Tongue (tissue), 3 donors: ENCODE measurements at places on chromosomes 1 and 21. TPM values are rescaled to one million over a fixed set of nuclear protein-coding genes. Genes with fewer than 3 reads are reported as not detected.

The FCMR gene
- 4.4 TPM for total RNA-seq

GRCh38 chr1:241985787-241986186 lies 13.1 kb downstream of the MAP1LC3C start:
- DNase-seq = peak; percentile 56

GRCh38 chr1:14443164-14443787 lies 155.2 kb upstream of the KAZN start:
- no peak for DNase-seq

GRCh38 chr1:172642970-172643369 lies 15.9 kb upstream of the FASLG start:
- DNase-seq = no peak

DNA sequence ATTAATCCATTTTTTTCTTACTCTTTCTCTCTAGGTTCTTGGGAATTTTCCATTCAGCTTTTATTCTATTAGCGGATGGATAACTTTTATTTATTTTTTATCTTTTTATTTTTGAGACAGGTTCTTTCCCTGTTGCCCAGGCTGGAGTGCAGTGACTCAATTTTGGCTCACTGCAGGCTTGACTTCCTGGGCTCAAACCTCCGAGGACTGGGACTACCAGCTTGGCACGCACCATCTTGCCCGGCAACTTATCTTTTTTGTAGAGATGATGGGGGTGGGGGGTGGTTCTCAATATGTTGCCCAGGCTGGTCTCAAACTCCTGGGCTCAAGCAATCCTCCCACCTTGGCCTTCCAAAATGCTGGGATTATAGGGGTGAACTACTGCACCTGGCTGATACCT lies 36.1 kb upstream of the CHIT1 start:
- DNase-seq = no peak

- no peak for DNase-seq
Observed at GRCh38 chr1:247884797-247885413, 10.5 kb upstream of the OR2W3 start.
